HepG2 (cell line): ENCODE measurements at places on chromosomes 11 and 22. TPM values are rescaled to one million over a fixed set of nuclear protein-coding genes. Genes with fewer than 3 reads are reported as not detected.

MFRP gene
- total RNA-seq, result not detected in 2 replicates

CHRM4 gene
- 0.13 TPM in 1 of 2 replicates, not detected in the other for total RNA-seq

POTEH gene
- total RNA-seq, result not detected in 2 replicates

SAA2 gene
- 0.27 TPM in 1 of 2 replicates, not detected in the other for total RNA-seq

GDPD4 gene
- not detected in 2 replicates for total RNA-seq

DNA sequence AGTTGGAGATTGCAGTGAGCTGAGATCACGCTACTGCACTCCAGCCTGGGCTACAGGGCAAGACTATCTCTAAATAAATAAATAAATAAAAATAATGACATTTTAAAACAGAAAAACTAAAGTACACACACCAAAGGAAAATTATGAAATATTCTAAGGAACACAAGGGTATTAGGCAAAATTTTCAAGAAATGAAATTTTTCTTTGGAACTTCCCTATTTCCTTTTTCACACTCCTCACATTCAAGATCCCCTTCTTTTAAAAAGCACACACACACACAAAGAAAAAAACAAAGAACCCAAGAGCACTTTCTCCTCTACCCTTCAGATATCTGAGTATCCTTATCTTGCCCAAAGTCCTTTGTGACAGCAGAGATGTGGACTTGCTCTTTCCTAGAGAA, 92.8 kb downstream of the CCDC73 start:
- H3K4me1 ChIP-seq, result peaks cover 7% of the 10 kb centered on the region
- DNase-seq, result no peak
- H3K36me3 ChIP-seq, result no peaks in the 10 kb centered on the region

DNA sequence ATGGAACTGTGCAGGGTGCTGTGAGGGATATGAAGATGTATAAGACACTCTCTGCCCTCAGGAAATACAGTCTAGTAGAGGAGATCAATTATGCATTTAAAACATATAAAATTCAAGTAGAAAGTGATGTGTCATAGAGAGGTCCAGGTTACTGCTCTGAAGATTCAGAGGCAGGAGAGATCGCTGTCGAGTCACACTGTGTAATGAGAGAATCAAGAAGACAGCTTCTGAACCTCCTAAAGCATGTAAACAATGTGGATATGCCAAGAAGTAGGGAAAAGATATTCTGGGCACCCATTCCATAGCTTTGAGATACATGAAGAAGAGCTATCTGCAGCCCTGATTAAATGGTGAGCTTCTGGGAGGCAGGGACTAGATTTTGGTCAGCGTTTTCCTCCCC, 16.7 kb downstream of the SSH3 start:
- no peaks in the 10 kb centered on the region for H3K36me3 ChIP-seq
- no peak overlapping the region for H3K4me3 ChIP-seq
- no peak for DNase-seq
- H3K27me3 ChIP-seq, result no peaks in the 10 kb centered on the region
- no peak overlapping the region for H3K27ac ChIP-seq
- peaks cover 15% of the 10 kb centered on the region for H3K4me1 ChIP-seq

DNA sequence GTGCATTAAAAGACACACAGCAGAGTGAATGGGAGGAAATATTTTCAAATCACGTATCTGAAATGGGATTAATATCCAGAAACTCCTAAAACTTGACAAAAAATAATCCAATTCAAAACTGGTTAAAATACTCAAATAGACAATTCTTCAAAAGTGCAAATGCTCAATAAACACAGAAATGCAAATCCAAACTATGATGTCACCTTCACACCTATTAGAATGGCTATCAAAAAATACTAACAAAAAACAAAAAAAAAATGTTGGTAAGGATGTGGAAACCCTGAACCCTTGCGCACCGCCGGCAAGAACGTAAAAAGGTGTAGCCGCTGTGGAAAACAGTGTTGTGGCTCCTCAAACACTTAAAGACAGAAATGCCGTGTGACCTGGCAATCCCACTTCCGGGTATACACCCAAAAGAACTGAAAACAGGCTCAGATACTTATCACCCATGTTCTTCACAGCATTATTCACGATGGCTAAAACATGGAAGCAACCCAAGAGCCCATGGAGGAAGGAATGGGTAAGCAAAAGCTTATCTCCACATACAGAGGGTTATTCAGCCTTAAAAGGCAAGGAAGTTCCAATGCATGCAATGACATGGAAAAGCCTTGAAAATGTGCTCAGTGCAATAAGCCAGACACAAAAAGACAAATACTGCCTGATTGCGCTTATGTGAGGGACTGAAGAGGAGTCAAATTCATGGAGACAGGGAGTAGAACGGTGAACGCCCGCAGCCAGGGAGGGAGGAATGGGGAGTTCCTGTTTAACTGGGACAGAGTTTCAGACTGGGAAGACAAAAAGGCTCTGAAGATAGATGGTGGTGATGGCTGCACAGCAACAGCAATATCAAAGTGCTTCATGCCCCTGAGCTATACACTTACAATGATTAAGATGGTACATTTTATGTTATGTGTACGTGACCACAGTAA, 19.6 kb downstream of the BRD1 start:
- no peak for DNase-seq
- H3K36me3 ChIP-seq, result peaks cover 16% of the 10 kb centered on the region
- no peak overlapping the region for H3K4me3 ChIP-seq
- H3K27ac ChIP-seq, result no peak overlapping the region
- H3K4me1 ChIP-seq, result peaks cover 6% of the 10 kb centered on the region; the same call in 1 of the 2 replicates
- no peaks in the 10 kb centered on the region for H3K27me3 ChIP-seq
